Adipocyte (in vitro differentiated cells): ENCODE measurements at places on chromosomes 12 and 14.

- DNase-seq = no peak
Measured at GRCh38 chr12:103626498-103626897, 39.4 kb downstream of the STAB2 start.

GRCh38 chr12:105570944-105571343, 240.5 kb downstream of the C12orf75 start:
- DNase-seq = no peak

GRCh38 chr14:36479344-36479743, 40.7 kb downstream of the NKX2-1 start:
- no peak for DNase-seq

DNA sequence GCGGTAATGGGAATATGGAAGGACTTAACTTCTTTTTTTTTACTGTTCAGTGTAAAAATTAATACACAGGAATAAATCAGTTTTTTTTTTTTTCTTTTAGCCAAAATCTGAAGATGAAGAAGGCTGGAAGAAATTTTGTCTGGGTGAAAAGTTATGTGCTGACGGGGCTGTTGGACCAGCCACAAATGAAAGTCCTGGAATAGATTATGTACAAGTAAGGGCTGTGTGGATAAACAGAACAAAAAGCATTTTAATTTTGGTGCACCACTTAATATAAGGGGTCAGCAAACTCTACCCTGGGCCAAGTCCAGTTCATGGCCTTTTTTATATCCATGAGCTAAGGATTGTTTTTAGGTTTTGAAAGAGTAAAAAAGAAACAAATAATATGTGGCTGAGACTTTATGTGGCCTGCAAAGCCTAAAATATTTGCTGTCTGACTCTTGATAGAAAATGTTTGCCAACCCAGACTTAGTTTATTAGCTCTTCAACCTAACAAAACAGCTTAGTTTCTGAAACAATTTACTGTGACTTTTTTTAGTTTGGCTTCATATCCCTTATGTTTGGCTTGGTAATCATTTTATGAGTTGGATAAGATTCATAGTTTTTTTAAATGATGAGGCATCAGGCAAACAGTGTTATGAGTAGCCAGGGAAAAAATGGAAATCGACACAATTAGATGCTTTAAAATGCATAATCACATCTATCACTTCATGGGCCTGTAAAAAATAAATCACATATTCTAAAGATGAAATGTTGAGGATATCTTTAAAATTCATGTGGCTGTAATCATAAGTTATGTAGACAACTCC, 8.4 kb downstream of the GEMIN2 start:
- DNase-seq = no peak

- DNase-seq = no peak
Measured at GRCh38 chr14:99323603-99324185, 51.7 kb upstream of the BCL11B start.

DNA sequence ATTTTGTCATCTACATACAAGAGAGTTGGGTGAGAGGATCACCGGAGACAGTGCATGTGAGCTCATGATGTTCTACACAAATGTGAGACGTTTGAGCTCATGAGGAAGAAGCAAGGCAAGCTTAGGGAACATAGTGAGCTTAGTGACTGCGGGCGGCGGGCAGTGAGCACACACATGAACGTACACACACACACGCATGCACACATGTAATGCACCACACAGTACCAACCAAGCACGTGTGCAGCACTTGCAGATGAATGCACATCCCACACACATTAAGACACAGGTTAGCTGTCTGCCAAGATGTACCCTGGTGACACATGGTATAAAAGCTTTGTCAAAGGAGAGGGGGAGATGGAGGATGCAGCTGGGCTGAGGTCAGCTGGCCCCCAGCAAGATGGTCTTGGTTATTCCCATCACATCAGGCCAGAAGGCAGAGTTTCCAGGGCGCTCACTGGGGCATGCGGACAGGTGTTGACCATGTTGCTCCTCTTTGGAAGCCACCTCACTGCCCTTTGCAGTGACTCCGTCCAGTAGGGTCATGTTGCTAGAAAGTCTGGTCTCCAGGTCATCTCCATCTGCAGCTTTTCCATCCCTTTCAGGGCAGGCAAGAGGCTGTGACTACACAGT, 8.7 kb upstream of the CACNA2D4 start:
- DNase-seq = no peak

DNA sequence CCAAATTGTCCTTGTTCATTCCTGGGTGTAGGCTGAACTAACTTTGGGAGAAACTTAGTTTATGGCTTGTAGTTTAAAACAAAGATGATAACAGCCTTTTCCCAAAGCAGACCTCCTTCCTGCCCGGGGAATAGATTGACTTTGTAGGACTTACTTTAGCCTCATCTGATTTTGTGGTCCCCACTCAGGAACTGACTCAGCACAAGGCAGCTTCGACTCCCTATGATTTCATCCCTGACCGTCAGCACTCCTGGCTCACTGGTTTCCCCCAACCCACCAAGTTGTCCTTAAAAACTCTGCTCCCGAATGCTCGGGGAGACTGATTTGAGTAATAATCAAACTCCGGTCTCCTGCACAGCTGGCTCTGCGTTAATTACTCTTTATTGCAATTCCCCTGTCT, 40.1 kb upstream of the DDHD1 start:
- no peak for DNase-seq

GRCh38 chr14:23351681-23352505, 794 bp downstream of the SLC22A17 start:
- DNase-seq = peak; percentile 47

DNA sequence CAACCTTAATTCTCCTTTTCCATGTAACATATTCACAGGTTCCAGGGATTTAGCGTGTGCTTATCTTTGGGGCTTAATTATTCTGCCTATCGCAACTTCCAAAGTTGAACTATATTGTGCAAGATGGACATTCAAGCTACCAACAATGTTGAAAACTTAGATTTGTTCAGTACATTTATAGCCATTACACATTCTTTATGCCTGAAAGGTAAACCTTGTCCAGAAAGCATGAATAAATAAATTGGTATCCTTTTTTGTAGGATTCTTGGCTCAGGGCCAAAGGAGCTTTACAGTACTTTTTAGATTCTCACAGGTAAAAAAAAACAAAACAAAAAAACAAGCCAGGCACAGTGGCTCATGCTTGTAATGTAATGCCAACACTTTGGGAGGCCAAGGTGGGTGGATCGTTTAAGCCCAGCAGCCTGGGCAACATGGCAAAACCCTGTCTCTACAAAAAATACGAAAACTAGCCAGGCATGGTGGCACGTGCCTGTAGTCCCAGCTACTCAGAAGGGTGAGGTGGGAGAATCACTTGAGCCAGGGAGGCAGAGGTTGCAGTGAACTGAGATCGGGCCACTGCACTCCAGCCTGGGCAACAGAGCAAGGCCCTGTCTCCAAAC, 3.3 kb downstream of the C12orf56 start:
- no peak for DNase-seq

DNA sequence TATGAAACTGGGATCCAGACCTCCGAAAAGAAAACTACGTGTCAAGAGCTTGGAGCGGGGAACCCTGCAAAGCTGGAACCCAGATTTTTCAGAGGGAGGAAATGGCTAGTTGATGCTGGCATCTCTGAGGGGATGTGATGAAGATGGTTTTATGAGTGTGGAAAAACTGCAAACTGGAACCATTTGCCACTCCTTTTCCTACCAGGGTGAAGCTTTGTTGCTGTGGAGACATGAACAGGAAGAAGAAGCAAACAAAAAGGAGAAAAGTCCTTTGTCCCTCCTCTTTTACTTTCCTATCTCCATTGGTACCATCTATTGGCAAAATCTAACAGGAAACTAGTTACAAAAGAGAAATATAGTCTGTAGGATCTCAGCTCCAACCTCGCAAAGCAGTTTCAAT, 39.2 kb downstream of the CDK17 start:
- DNase-seq = no peak

GRCh38 chr14:31169877-31170276, 37.7 kb downstream of the HECTD1 start:
- DNase-seq = no peak

- peak; percentile 75 for DNase-seq
Measured at GRCh38 chr14:99604766-99605298, 825 bp upstream of the CCDC85C start.

DNA sequence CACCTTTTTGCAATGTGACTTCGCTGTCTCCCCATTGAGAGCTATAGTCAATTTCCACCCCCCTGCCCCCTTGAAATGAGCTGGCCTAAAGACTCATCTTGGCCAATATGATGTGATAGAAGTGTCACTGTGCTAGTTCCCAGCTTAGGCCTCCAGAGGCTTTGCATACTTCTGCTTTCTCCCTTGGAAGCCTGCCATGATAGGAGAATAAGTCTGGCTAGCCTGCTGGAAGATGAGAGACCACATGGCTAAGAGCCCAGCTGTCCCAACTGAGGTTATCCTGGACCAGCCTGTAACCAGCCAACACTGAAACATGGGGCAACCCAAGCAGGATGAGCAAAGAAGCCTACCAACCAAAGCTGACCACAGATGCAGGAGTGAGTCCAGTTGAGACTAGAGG, 196.9 kb downstream of the GRIN2B start:
- no peak for DNase-seq

DNA sequence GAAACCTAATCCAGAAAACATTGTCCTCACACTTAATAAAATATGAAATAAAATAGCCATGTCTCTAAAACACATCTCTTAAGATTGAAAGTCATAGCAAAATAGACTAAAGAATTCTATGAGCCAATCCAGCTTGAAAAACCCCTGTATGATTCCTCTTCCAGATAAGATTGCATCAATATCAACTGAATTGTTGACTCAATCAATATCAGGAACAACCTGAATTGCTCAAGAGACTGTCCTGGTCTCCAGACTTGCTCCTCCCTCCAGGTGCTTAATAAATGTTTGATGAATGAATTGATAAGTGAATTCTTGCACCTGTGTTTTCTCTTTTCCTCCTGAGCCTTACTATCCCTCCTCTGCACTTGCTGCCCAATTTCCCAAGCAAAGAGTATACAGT, 162.1 kb downstream of the NTF3 start:
- DNase-seq = no peak

DNA sequence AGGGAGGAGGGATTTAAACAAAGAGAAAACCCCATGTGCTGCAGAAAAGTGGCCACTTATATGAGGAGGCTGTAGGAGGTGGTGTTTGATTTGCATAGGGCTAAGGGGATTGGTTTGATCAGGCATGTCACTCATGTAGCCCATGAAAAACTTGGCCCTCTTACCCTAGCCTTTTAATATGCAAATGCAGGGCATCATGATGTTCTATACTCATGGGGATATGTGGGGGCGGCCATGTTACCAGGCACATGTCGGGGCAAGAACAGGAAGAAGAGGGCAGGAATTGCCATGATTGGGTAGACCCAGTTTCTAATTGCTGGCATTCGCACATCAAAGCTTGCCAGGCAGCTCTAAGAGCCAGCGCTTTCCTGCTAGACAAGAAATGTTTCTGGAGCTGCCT, 28.8 kb downstream of the KLRK1 start:
- no peak for DNase-seq

DNA sequence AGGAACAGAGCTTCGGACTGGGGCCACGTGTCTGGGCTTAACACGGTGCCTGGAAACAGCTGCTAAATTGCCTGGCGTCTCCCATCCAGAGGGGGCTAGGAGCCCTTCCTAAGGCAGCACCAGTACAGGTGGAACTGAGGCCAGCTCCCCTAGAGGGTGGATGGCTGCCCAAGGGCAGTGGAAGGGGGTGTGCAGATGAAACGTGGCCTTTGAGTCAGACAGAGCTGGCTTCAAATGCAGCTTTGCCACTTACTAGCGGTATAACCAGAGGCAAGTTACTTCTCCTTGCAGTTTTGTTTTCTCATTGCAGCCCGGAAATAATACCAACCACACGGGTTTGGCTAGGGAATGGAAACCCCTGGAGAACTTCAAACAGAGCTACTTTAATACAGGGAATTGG, 59.3 kb upstream of the SLC24A4 start:
- DNase-seq = no peak

DNA sequence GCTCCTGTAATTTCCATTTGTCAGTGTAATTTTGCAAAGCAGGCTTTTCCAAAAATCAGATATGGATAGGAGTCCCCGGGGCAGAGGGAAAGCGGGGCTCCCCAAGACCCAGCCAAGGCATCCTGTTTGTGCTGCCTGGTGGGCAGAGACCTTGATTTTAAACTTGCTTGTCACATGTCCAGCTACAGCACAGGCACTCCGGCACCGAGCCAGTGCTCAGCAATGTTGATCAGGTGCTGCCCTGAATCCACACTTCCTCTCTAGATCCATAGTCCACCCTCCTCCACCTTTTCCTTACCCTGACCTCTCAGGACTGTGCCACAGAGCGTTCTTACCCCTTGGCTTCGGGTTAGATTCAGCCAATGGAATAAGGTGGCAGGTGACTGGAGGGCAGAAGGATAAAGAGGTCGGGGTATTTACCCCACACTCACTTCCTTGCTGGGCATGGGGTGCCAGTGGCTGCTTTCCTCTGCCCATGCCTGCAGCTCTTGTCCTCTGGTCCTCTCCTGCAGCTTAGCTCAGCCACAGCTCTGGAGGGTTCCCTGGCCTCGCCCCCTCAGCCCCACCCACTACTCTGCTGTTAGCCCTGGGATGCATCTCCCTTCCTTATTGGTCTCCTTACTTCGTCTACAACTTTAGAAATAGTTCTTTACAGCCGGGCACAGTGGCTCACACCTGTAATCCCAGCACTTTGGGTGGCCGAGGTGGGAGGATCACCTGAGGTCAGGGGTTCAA, 80.1 kb downstream of the IRF2BPL start:
- DNase-seq = no peak

- DNase-seq = no peak
Measured at GRCh38 chr12:63874897-63875480, 30.5 kb downstream of the SRGAP1 start.

- no peak for DNase-seq
Measured at GRCh38 chr12:18296909-18297280, 35.6 kb downstream of the PIK3C2G start.

DNA sequence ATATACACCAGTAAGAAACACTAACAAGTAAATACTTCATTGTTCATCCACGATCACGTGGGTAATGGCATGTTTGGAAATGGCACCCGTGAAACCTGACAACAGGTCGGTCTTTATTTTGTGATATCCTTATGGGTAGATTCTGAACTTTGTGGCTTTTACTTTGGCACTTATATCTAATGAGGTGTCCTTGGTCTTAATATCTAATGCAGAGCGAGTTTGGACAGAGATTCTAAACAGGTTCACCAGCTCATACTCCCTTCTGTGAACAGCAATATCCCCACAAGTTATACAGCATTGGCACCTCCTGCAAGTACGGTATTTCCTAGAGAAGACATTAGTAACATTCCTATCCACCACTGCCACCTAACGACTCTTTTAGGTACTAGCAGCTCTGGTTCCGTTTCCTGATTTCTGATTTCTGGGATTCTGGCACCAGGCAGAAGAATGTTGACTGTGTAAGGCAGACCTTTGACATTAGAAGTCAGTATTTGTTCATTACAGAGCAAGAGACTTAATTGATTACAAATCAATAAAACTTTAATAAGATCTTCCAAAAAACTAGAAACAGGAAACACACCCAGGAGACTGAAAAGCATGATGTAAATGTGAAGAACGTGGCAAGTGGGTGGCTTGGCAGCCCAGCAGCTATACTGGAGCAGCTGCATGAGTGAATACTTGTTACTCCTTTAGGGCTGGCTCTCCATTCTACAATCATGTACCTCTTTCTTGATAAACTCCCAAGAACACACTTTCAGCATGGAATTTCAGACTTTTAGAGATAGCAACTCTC, 2.5 kb downstream of the ANG start:
- DNase-seq = peak; percentile 87
